Cerebellum (tissue), 4 donors: ENCODE measurements at places on chromosomes 2 and 18. TPM values are rescaled to one million over a fixed set of nuclear protein-coding genes. Genes with fewer than 3 reads are reported as not detected.

The CCDC74A gene
- total RNA-seq: 5.6 TPM

The RGPD4 gene
- total RNA-seq: not detected

GRCh38 chr18:77112747-77113092 lies 19.9 kb downstream of the MBP start:
- DNase-seq: no peak

- DNase-seq: no peak
These were observed 500.0 kb upstream of the SETBP1 start for GRCh38 chr18:44180683-44181082.

- DNase-seq: no peak
These were observed 178.7 kb downstream of the CLIP4 start for GRCh38 chr2:29293830-29294438.

The RNASEH1 gene
- total RNA-seq: 18.1 TPM

GRCh38 chr2:13508671-13509070 lies 791.9 kb downstream of the TRIB2 start:
- peak; percentile 0 for DNase-seq

- no peak for DNase-seq
These were observed 161.3 kb downstream of the DNER start for GRCh38 chr2:229553091-229553490.

The GALNT14 gene
- 12.2 TPM for total RNA-seq
